Activated naive CD8-positive, alpha-beta T cell treated with anti-CD3 and anti-CD28 coated beads for 36 hours (primary cell): ENCODE measurements at places on chromosomes 11 and 22. TPM values are rescaled to one million over a fixed set of nuclear protein-coding genes. Genes with fewer than 3 reads are reported as not detected.

The CDC42BPG gene
- total RNA-seq, result 0.46 TPM

The TRIM48 gene
- total RNA-seq, result not detected

The CREB3L1 gene
- total RNA-seq, result 0.12 TPM

The OR51B2 gene
- total RNA-seq, result not detected
